ENCODE measurements at places on chromosomes 6 and 20. TPM values are rescaled to one million over a fixed set of nuclear protein-coding genes. Genes with fewer than 3 reads are reported as not detected.

Gene SPDEF
- 2.7 TPM for total RNA-seq

Gene GRIK2
- 0.22 TPM for total RNA-seq

Gene BHLHE23
- total RNA-seq: not detected

Gene ZFP57
- not detected for total RNA-seq

Gene ME1
- 40.1 TPM for total RNA-seq

Gene PHF10
- total RNA-seq: 19.9 TPM

Gene OR2J3
- not detected for total RNA-seq
